ENCODE measurements at places on chromosomes 5 and 9.
A peak's percentile ranks its signal among the peaks of the same experiment; 100 is the strongest.

DNA sequence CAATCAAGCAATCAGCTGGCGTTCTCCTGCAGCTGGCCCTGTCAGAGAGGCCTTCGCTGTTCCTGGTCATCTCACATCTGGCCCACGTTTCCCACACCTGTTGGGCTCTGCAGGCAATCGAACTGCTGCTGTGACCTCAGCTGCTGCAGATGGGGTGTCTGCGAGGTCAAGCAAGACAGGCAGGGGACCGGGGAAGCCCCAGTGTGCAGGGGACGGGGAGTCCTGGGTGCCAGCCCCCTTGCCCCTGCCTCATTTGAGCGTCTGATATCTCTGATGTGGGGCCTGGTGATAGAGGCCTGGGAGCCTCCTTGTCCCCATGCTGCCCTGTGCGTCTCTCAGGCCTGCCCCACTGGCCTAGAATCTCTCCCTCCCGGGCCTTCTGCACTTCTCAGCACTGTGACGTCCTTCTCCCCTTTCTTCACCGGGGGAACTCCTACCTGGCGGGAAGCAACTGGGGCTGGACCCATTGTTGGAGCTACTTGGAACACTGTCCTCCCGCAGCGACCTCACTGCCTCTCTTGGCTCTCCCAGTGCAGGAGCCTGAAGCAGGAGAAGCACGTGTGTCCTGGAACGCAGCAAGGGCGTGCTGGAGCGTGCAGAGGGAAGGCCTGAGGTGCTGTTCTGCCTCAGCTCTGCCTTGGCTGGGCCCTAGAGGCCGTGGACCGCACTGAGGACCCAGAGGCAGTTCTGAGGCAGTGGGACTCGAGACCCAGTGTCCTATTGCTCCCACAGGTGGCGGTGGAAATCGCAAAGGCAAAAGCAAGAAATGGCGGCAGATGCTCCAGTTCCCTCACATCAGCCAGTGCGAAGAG, 3.9 kb downstream of the GRK6 start:
- no peak for DNase-seq

DNA sequence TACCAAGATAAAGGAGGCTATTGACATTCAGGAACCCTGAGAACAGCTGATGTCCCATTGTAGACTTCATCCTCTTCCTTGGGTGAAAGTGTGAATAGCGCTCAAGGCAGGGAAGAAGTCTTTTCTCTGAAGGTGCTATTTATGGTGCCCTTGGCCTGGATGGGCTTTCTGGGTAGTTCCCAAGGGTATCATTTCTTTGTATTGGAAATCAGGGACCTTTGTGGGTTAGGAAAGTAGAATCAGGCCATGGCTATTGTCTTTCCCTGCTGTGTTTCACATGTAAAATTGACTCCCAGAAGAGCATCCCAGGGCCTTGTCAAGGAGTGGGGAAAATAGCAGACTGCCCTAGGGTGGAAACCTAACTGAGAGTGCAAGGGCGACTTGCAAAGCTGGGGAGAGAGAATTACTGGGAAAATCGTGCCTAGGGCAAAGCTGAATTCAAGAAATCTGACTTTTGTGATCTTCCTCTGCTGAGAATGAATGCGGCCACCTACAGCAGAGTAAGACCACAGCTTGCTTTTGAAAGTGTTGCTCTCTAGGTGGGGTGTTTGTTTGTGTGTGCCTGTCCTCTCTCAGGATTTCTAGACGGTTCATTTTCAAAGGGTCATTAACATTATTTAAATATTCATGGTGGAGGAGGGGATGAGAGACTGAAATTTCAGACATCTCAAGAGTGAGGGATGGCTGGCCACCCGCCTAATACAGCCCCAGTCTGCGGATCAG, 160.6 kb downstream of the C9orf152 start:
- no peak for DNase-seq

- DNase-seq = no peak
Observed at GRCh38 chr5:572398-573019, 39.6 kb upstream of the CEP72 start.

GRCh38 chr5:156584871-156585270, 257.9 kb downstream of the SGCD start:
- DNase-seq = no peak

- peak; percentile 63 for DNase-seq
Observed at GRCh38 chr5:134851307-134851923, 5.6 kb downstream of the C5orf24 start.

GRCh38 chr9:78519786-78520185, 222.9 kb downstream of the PSAT1 start:
- no peak for DNase-seq

DNA sequence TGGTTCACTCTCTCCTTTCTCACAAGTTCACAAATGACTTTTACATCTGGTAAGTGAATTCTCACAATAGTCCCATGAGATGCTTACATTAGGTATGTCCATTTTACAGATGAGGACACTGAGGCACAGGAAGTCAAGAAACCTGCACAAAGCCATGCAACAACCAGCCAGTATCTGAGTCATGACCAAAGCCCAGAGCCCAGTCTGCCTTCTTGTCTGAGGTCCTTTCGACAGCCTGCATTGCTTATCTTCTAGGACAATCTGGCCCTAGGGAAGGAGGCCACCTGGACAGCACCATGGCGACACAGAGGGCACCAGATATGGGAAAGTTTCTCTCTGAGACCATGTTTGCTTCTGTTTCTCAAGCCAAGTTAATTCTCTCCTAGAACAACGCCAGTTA, 197.1 kb downstream of the NSG2 start:
- DNase-seq = no peak

- DNase-seq = no peak
Observed at GRCh38 chr9:20373263-20373662, 249.0 kb downstream of the MLLT3 start.

- no peak for DNase-seq
Observed at GRCh38 chr9:131382850-131383729, 10.8 kb upstream of the PRRC2B start.

- DNase-seq = peak; percentile 75
Observed at GRCh38 chr9:134936346-134937163, 18.8 kb upstream of the FCN1 start.

- DNase-seq = no peak
Observed at GRCh38 chr5:6755941-6756340, 42.7 kb downstream of the TENT4A start.

- DNase-seq = peak; percentile 91
Observed at GRCh38 chr9:104961238-104961637, 33.3 kb upstream of the ABCA1 start.

DNA sequence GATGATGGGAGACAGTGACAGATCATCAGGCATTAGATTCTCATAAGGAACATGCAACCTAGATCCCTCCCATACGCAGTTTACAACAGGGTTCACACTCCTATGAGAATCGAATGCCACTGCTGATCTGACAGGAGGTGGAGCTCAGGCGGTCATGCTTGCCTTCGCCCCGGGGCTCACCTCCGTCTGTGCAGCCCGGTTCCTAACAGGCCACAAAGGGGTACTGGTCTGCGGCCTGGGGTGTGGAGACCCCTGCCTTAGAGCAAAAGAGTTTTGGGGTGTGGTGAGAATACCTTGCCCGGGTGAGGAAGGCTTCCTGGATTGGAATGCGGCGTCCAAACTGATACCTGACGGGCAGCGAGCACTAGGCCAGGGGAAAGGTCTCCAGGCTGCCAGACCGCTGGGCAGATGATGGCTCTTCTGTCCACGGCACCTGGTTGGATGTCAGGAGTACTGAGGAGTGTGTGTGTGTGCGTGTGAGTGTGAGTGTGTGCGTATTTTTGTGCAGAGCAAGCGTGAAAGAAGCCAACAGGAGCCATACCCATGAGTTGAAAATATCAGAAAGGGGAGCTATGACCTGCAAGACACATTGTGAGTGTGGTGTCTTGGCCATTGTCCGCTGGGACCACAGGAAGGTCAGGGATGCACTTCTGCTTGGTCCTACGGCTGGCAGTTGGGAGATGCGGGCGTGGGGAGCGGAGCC, 55.4 kb downstream of the ACER2 start:
- DNase-seq = no peak

GRCh38 chr5:122053181-122054109, 24.6 kb downstream of the LOX start:
- no peak for DNase-seq

- no peak for DNase-seq
Observed at GRCh38 chr9:130381660-130382059, 63.1 kb upstream of the ASS1 start.

DNA sequence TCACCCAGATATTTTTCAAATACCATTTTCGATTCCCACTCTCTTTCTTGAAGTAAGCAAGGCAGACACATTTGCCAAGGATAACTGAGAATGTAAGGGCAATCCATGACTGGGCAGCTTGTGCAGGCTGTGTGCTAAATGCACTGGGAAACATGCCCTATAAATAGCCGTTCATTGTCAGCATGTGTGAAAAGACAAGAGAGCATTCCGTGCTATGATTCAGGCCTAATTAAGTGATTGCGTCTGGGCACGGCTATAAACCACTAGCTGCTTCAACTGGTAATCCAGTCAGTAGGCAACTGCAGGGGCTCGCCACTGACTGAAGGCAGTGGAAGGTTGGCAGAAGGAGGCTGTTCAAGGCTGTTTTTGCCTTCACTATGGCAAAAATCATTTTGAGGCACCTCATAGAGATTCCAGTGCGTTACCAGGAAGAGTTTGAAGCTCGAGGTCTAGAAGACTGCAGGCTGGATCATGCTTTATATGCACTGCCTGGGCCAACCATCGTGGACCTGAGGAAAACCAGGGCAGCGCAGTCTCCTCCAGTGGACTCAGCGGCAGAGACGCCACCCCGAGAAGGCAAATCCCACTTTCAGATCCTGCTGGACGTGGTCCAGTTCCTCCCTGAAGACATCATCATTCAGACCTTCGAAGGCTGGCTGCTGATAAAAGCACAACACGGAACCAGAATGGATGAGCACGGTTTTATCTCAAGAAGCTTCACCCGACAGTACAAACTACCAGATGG, at the start of gene HSPB3:
Gene HSPB3, plus strand, starts transcription at position 287 of the 745 bp plus-strand sequence. Its CDS starts 91 bp downstream, at position 378.
- DNase-seq = no peak

DNA sequence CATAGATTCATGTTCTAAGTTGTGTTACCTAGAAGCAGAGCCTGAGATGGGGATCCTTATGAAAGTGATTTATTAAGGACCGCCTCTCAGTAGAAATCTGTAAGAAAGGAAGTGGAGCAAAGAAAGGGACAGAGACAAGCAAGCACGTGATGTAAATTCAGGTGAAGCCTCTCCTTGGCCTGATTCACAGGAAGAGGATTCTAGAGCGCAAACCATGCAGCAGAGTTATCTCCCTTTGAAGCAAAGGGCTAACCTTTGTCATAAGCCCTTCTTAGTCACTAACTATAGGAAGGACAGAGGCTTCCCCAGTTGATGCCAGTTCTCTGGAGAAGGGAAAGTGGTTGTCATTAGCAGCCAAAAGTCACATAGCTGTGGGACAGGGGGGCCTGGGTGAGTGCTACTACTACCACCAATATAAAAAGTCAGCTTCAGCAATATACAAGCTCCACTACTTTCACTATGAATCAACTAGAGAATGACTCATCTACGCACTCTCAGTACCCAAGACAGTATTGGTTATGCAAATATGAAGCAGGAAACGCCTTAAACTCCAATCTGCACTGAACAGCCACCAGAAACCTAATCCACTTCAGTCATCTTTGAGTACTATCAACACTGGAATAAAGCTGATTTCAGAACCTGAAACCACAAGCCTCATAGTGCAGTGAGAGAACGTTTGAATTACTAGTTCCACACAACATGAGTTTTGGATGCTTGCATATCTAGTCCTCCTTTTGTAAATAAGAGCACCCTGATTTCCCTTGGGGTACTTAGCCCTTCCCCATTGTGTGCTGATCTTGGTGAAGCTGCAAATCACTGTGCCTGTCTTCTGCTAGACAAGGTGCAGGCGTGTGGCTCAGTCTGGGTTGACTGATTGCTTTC, 162.7 kb downstream of the ZNF608 start:
- DNase-seq = peak; percentile 18

GRCh38 chr9:38621434-38622287, 1.3 kb upstream of the ANKRD18A start:
- DNase-seq = peak; percentile 65

DNA sequence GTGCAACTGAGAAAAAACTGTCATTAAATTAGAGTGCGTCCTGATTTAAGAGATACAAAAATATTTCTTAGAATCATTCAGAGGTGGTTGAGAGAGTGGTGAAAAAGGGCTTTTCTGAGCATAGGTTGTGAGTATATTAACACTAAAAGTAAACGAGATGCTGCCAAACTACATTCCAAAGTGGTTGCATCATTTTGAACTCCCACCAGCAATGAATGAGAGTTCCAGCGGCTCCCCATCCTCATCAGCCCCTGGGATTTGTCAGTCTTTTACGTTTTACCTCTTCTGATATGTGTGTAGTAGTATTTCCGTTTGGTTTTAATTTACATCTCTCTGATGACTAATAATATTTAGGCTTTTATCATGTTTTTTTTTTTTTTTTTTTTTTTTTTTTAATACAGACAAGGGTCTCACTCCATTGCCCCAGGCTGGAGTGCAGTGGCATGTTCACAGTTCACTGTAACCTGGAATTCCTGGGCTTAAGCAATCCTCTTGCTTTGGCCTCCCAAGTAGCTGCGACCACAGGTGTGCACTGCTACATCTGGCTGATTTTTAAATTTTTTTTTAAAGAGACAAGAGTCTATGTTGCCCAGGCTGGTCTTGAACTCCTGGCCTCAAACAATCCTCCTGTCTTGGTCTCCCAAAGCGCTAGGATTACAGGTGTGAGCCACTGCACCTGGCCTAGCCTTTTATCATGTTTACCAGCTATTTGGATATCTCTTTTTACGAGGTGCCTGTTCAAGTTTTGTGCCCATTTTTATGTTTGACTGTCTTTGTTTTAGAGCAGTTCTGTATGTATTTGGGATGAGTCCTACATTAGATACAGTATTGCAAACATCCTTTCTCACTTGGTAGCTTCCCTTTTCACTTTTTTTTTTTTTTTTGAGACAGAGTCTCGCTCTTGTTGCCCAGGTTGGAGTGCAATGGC, 17.0 kb downstream of the PRRT1B start:
- DNase-seq = no peak

GRCh38 chr5:85132269-85132668, 747.6 kb upstream of the EDIL3 start:
- DNase-seq = no peak

DNA sequence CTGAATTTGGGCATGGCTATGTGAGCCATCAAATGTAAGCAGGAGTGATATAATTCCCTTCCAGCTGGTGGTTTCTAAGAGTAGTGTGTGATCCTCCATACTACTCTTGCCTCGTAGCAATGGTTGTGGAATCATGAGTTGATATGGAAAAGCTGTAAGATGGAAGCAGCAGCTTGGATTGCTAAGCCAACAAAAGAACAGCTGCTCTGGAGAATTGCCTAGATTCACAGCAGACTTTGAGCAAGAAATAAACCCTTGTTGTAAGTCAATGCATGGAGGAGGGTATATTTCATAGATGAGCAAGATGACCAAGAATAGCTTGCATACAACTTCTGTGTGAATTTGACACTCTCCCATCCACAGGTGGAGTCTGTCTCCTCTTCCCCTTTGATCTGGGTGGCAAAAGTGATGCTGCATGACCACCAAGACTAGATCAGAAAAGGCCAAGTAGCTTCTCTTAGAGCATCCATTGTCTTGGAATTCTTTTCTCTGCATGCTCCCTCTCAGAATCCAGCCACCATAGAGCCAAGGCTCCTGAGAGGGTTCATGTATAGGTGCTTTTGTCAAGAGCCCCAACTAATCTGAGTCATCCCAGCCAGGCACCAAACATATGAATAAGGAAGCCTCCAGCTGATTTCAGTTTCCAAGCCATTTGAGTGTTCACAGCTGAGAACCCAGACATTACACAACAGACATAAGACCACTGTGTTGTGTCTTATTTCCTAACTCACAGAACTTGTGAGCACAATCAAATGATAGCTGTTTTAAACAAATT, 79.0 kb downstream of the PRLR start:
- no peak for DNase-seq
